ENCODE measurements at places on chromosomes 2 and 18.

DNA sequence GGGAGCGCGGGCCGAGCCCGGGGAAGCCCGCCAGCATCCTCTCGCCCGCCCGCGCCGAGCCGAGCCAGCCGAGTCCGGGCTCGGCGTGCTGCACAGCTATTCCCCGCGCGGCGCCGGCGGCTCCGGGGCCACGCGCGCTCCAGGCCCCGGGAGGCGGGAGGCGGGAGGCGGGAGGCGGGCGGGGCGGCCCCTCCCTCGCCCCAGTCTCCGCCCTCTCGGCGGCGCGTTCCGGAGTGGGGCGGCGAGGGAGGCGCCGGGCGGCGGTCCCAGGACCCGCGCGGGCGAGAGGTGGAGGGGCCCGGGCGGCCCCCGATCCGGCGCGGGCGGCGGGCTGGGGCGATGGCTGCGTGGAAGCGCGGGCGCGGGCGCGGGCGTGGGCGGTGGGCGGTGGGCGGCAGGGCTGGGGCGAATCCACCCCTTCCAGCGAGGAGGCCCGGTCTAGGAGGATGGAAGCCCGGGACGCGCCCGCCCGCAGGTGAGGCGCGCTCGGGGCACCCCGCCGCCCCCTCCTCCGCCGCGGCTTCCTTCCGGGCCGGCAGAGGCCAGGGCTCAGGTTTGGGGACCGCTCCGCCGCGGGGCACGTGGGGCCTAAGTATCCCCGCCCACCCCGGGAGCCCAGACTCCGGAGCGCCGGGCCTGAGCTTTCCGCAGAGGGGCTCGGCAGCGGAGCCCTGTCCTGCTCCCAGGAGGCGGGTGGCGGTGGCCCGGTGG, at the start of gene ADCY3:
Gene ADCY3 (minus strand): TSS at position 140 of the 711 bp plus-strand sequence. CDS start 1,250 bp downstream, outside the sequence.
- peak; percentile 39 for DNase-seq

GRCh38 chr2:111618226-111618977, 265.6 kb downstream of the ANAPC1 start:
- DNase-seq, result no peak

GRCh38 chr2:96167407-96168013, 22.3 kb upstream of the DUSP2 start:
- no peak for DNase-seq

DNA sequence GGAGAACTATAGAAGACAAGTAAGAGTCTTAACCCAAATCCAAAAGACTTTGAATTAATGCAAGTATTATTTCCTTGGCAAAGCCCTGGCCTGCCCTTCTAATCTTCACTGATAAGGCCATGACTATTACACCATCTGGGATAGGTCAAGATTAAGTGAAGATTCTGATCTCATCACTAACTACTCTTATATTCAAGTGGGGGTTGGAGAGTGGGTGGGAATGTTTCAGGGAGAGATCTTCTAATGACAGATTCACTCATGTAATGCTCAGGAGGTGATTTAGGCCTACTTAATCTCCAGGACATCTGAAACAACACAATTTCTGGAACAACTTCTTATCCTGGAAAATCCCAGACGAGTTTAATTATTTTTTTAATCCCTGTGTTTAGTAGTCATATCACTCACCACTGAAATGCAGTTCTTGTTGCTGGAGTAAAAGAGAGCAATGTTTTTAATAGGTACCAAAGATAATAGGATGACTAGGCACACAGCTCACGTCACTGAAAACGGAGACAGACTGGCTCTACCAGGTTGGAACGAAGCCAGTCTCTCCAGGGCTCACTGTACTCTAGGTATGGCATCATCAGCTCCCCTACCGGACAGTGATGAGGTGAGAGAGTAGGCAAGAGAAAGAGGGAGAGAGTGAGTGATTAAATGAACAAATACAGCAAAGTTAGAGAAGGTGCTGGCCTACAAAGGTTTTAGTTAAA, 133.1 kb downstream of the NCKAP5 start:
- no peak for DNase-seq

GRCh38 chr2:2701176-2701781, 370.2 kb upstream of the MYT1L start:
- DNase-seq, result no peak

- DNase-seq, result no peak
Observed at GRCh38 chr2:71154798-71155197, 24.4 kb downstream of the MPHOSPH10 start.
